ENCODE measurements at places on chromosomes 12 and 14.

GRCh38 chr12:80442426-80443222, 1.4 kb upstream of the PTPRQ start:
- no peak for DNase-seq

DNA sequence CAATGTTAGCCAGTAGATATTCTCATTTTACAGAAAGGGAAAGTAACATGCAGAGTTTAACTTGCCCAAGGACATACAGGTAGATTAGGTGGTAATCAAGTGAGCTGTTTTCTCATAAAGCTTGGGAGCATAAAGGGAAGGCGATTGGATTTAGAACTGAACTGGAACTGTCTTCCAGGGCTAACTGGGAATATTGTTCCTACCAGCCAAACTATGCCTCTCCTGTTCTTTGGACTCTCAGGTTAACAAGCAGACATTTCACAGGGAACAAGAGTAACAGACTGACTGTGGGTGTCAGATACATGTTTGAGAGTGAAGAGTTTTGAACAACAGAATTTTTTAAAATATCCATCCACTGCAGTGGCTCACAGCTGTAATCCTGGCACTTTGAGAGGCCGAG, 15.6 kb downstream of the VCPKMT start:
- DNase-seq, result no peak

- DNase-seq, result no peak
Measured at GRCh38 chr12:5488626-5488955, 56.7 kb downstream of the NTF3 start.

DNA sequence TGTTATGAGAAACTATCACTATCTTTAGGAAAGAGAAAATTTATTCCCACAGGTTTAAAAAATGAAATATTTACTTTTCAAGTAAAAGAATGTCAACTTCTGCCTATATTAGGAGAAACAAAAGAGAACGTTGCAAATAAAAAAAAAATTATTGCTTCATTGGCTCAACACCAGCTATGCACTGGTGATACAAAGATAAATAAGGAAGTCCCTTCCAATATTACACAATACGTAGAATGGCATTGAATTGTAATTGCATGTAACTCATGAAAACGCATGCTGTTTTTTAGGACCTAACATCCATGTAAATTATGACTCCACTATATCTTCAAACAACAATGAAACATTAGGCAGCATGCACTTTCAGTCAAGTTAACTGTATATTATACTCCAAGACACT, 56.4 kb upstream of the RERGL start:
- DNase-seq, result no peak

- DNase-seq, result no peak
Measured at GRCh38 chr12:123076604-123077297, 74.1 kb downstream of the PITPNM2 start.

- no peak for DNase-seq
Measured at GRCh38 chr12:6084969-6085450, 39.5 kb downstream of the VWF start.

DNA sequence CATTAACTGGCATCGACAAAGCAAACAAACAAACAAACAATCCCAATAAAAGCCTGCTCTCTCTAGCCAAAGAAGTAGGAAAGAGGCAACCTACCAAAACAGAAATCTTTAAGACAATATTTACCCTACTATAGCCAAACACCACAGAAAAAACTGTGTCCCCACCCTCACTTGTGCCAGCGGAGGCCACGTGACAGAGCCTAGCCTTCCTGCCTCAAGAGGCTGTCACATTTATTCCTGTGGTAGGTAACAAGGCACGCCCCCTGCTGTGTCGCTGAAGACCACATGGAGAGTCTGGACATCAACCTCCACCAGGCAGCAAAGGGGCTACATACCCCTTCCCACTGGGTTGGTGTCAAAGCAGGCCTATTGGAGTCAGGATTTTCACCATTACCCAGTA, 148.1 kb downstream of the LMNTD1 start:
- DNase-seq, result no peak

- no peak for DNase-seq
Measured at GRCh38 chr14:50065583-50065982, 50.8 kb downstream of the VCPKMT start.

All from left renal pelvis (tissue), 4 donors.